Myometrial cell (primary cell): ENCODE measurements at places on chromosomes 11 and 22. TPM values are rescaled to one million over a fixed set of nuclear protein-coding genes. Genes with fewer than 3 reads are reported as not detected.

The MIF gene
- 473 and 481 TPM in 2 replicates for total RNA-seq

The THY1 gene
- total RNA-seq: 281 and 436 TPM in 2 replicates

The MS4A3 gene
- total RNA-seq: not detected in 2 replicates

The RAG2 gene
- total RNA-seq: not detected in 2 replicates

The TMEM191C gene
- total RNA-seq: 0.29 and 0.71 TPM in 2 replicates

The IL17REL gene
- not detected in 2 replicates for total RNA-seq

The GLB1L2 gene
- 0.18 and 0.29 TPM in 2 replicates for total RNA-seq

The OR10D3 gene
- total RNA-seq: not detected in 2 replicates

The NRGN gene
- total RNA-seq: 11.5 and 18.8 TPM in 2 replicates

The POU2F3 gene
- total RNA-seq: not detected in 2 replicates

The OR2D2 gene
- total RNA-seq: not detected in 2 replicates

The IGF2 gene
- total RNA-seq: 12.8 and 17.6 TPM in 2 replicates

The OTOG gene
- not detected in 2 replicates for total RNA-seq

The RASD2 gene
- total RNA-seq: under 0.01 TPM in 1 of 2 replicates, not detected in the other

The APLNR gene
- total RNA-seq: not detected in 2 replicates

The MCHR1 gene
- 0.86 TPM in 1 of 2 replicates, not detected in the other for total RNA-seq

The CCDC81 gene
- 1.4 and 4.4 TPM in 2 replicates for total RNA-seq

The OR56A1 gene
- not detected in 2 replicates for total RNA-seq

The WT1 gene
- 26.4 and 28.0 TPM in 2 replicates for total RNA-seq

The OR10A2 gene
- not detected in 2 replicates for total RNA-seq

The TRIM49 gene
- not detected in 2 replicates for total RNA-seq

The CXCR5 gene
- not detected in 2 replicates for total RNA-seq

The FOSL1 gene
- 31.4 and 37.2 TPM in 2 replicates for total RNA-seq

The CCDC188 gene
- 1.4 TPM in 1 of 2 replicates, not detected in the other for total RNA-seq

The FIBIN gene
- 66.0 and 74.6 TPM in 2 replicates for total RNA-seq

The MUC15 gene
- not detected in 2 replicates for total RNA-seq

The ZDHHC13 gene
- 13.8 and 17.2 TPM in 2 replicates for total RNA-seq

The OR52A1 gene
- total RNA-seq: not detected in 2 replicates

The SMIM38 gene
- not detected in 2 replicates for total RNA-seq

The KRTAP5-7 gene
- total RNA-seq: not detected in 2 replicates

The SC5D gene
- 34.6 and 49.4 TPM in 2 replicates for total RNA-seq

The NR1H3 gene
- 41.8 and 47.0 TPM in 2 replicates for total RNA-seq

The PLA2G6 gene
- total RNA-seq: 11.0 and 11.3 TPM in 2 replicates

The RAG1 gene
- total RNA-seq: 0.29 and 0.89 TPM in 2 replicates

The SPDYC gene
- not detected in 2 replicates for total RNA-seq

The CSTPP1 gene
- total RNA-seq: 35.8 and 55.9 TPM in 2 replicates

The MGAT3 gene
- not detected in 2 replicates for total RNA-seq

The CADM1 gene
- not detected in 2 replicates for total RNA-seq

The HTR3B gene
- total RNA-seq: not detected in 2 replicates

The CYB561A3 gene
- 119 and 153 TPM in 2 replicates for total RNA-seq

The WDR74 gene
- 39.7 and 57.4 TPM in 2 replicates for total RNA-seq

The MFNG gene
- not detected in 2 replicates for total RNA-seq

The F2 gene
- total RNA-seq: not detected in 2 replicates

The MRE11 gene
- 6.3 and 8.3 TPM in 2 replicates for total RNA-seq

The JAML gene
- not detected in 2 replicates for total RNA-seq

The TYMP gene
- 29.1 and 40.1 TPM in 2 replicates for total RNA-seq

The SMIM35 gene
- total RNA-seq: not detected in 2 replicates

The GRIA4 gene
- not detected in 2 replicates for total RNA-seq

The NOX4 gene
- 0.71 and 6.9 TPM in 2 replicates for total RNA-seq

The MYOD1 gene
- not detected in 2 replicates for total RNA-seq

The TRIM48 gene
- total RNA-seq: not detected in 2 replicates

The VSTM5 gene
- total RNA-seq: 0.29 TPM in 1 of 2 replicates, not detected in the other

The B4GALNT4 gene
- 1.2 and 2.0 TPM in 2 replicates for total RNA-seq

The USP28 gene
- total RNA-seq: 19.3 and 25.7 TPM in 2 replicates

The LRRC32 gene
- 1.6 and 6.9 TPM in 2 replicates for total RNA-seq

The SLC37A2 gene
- 5.2 and 5.5 TPM in 2 replicates for total RNA-seq
